Activated T-cell treated with anti-CD3 and anti-CD28 coated beads for 4 hours (primary cell): ENCODE measurements at places on chromosomes 11 and 22.

DNA sequence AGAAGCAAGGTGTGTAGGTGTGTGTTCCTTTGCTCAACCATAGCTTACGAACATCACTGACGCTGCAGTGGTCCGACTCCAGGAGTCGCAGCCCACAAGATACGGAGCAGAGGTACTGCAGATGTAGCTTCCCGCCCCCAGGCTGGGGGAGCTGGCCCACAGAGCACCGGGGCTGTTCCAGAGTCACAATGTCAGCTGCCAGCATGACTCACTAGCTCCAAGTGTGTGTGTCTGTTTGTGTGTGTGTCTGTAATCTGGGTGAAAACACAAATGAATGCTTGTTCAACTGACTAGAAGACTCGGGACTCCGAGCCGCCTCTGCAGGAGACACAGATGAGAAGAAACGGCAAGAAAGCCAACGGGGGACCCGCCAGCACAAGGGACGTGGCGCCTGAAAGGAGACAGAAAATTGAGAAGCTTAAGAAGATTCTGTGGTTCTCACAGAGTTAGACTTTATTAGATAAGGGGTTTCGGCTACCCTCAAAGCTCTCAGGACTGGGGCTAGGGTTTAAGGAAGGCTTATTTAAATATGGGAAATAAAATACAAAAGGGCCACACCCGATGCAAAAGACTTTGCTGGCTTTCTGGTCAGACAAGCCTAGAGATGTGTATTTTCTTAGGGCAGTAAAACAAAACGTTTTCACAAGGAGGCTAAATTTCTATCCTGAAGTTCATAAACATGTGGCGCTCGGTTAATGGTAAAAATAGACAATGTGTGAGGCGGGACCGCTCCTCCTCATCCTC is 10.7 kb downstream of the VSIG10L2 start:
- DNase-seq: no peak

DNA sequence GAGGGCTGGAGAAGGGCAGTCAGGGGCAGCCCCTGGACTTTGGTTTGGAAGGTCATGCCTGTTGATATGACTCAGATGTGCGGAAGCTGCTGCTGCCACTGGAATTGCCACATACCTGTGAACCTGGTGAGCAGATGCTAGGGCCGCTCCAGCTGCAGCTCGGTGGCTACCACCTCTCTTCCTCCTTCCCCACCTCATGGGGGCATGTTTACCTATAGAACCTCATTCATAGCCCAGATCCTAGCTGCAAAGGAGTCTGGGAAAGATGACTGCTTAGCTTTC is 17.5 kb upstream of the TSPAN18 start:
- no peak for DNase-seq

- DNase-seq: no peak
Measured at GRCh38 chr11:35721651-35722282, 59.2 kb downstream of the TRIM44 start.

GRCh38 chr11:65719871-65720210 is 757 bp downstream of the RNASEH2C start:
- DNase-seq: no peak

- DNase-seq: no peak
Measured at GRCh38 chr22:29078036-29078868, 5.4 kb downstream of the KREMEN1 start.

DNA sequence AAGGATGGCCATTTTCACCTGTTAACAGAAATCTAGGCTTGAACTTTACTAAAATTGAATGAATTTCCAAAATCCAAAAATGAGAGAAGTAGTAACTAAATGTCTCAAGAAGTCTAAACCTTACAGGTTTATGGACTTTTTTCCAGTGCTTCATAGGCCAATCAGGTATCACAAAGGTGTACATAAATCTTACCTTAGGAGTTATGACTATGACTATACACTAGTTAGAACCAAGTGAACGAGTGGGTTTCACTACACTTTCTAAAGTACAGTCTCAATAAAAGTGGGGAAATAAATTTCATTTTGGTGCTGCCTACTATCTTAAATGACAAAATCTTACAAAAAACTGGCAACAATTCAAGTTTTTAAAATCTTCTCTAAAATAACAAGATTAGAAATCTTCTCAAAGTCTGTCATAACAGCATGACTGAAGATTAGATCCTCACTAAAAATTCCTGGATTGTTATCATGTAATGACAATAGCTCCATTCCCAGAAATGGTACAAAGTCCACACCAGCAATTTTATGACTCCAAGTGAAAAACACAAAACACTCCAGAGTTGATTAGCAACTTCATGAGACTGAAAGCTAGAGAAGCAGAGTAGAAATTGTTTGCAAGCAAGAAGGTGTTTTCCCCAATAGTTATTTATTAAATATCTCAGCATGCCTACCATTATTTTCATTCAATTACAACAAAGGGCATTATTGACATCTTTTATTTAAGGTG is 20.9 kb downstream of the SOX6 start:
- DNase-seq: no peak

DNA sequence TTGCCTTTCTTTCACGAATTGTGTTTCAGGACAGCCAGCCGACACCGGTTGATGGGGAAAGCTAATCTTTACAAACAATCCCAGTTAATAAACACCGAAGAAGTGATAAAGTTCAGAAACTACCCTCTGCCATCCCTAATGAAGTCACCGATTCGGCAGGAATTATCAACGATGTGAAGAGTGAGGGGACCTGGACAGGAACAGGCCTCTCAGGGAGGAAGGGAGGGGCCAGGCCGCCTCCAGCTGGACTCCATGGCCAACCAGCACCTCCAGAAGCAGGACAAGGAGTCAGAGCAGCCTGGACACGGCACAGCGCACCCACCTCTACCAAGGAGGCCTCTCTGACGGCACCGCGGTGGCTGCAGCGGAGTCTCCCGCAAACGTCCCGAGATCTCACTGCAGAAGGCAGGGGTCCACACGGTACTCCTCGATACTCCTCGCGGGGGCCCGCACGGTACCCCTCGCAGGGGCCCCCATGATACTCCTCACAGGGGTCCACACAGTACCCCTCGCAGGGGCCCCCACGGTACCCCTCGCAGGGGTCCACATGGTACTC is 3.9 kb downstream of the TOLLIP start:
- DNase-seq: no peak

DNA sequence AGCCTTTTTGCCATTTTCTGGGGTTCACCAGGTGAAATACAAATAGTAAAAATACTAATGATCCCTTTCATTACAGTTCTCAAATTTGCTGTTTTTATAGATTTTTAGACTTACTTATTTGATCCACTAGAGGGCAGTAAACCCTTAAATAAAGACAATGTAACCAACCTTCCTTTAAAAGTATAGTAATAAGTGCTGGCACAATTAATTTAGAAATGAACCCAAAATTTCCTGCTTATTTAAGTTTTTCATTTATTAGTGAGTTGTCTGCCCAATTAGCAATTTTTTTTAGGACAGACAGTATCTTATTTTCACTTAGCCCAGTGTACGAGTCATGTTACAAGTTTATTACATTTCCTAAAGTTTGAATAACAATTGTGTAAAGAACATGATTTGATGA is 4.7 kb downstream of the DDIAS start:
- DNase-seq: no peak

DNA sequence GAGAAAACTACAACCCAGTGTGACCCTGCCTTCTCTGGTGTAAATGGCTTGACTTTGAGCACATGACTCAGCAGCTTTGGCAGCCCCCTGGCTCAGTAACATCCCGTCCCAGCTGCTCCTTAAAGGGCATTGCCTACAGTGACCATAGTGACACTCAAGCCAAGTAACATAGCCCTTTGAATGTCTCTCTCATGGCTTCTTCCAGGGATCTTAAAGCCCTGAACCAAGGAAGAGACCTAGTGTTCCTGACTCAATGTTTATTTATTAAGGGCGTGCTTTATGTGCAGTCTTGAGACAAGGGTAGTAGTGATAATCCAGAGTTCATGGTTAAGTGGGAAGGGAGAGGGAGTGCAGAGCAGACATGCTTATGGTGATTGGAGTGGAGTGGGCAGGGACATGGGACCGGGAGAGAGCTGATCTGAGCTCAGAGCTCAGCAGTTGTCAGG is 125.7 kb downstream of the PARVA start:
- DNase-seq: no peak

- DNase-seq: peak; percentile 78
Measured at GRCh38 chr22:41800348-41801146, at the start of gene CCDC134. CCDC134 (plus strand) TSS chr22:41800679; CDS start chr22:41808891, 8,212 bp downstream.

GRCh38 chr11:17526931-17527627 is 17.1 kb downstream of the USH1C start:
- no peak for DNase-seq

DNA sequence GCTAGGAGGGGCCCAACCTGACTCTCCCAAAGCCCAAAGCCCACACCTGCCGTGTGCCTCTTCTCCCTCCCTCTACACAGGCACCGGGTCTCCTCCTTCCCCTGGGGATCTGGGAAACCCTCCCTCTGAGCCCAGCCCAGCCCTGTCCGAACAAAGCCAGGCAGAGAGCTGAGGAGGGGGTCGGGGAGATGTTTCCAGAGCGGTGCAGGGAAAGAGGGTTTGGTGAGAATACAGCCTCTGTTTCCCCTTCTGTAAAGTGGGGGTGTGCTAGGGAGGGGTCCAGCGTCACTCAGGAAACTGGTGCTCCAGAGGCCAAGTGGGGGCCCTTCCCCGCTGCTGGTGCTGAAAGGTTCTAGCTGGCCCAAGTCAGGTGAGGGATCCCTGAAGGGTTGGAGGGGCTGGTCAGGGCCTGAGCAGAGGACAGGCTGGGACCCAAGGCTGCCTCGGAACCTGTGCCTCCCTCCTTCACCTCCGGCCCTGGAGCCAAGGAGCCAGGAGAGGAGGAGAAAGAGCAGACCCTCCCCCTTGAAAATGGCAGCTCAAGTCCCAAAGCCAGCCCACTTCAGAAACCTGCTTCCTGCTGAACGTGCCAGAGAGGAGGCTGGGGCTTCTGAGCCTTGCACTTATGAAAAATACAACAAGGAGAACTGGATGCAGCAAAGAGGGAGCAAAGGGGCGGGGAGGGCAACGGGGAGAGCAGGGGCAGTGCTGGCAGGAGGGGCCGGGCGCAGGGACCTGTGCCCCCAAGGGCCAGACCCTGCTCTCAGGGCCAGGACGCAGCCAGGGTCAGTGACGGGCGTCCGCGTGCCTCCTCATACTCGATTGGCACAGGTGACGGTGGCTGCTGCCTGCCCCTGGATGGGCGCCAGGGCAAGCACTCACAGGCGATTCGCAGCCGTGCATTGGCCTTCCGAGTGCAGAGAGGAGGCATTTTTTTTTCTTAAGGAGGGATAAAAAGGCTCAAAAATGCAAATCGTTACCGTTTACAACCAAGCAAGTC is 43.2 kb downstream of the MACROD1 start:
- DNase-seq: no peak

DNA sequence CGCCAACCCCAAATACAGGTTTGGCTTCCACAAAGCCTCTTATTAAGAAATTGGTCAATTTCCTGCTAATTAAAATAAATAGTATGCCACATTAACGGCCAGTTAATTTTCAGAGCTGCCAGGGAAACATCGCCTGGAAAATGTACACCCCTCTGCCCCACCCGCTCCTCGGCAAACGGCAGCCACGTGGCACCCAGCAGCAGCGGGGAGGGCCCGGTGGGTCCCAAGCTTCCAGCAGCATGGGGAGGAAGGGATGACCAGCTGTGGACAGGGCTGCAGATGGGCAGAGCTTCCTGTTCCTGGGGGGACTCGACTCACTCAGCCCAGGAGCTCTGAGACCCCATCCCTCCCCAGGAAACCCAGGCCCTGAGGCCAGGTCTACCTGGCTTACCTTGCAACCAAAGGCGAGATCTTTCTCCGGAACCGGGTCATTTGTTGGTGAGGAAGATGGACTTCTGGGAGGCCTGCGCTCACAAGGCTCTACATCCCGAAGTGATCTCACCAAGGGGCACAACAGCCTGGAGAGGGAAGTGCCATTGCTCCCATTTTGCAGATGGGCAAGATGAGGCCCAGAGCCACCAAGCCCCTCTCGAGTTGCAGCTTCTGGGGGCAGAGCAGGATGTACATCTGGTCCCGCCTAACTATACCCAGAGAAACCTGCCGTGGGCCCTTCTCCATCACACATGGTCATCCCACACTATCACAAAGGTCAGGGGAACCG is 68.3 kb downstream of the IGLL1 start:
- DNase-seq: no peak

DNA sequence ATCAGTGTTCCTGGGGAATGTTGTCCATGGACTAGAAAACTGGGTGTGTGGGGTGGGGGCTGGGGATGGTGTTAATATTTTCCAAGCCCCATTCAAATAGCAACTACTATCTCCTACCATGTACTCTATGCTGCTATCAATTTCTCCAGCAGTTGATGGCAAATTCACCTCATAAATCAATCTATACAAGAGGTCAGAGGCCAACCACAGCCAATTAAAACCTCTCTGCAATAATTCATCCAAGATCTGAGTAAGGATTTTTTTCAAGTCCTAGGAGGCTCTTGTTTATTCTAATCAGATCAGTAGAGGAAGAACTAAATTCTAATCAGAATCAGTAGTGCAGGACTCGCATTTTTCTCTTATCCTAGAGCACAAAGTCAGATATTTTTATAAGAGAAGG is 73.4 kb upstream of the WT1 start:
- no peak for DNase-seq

DNA sequence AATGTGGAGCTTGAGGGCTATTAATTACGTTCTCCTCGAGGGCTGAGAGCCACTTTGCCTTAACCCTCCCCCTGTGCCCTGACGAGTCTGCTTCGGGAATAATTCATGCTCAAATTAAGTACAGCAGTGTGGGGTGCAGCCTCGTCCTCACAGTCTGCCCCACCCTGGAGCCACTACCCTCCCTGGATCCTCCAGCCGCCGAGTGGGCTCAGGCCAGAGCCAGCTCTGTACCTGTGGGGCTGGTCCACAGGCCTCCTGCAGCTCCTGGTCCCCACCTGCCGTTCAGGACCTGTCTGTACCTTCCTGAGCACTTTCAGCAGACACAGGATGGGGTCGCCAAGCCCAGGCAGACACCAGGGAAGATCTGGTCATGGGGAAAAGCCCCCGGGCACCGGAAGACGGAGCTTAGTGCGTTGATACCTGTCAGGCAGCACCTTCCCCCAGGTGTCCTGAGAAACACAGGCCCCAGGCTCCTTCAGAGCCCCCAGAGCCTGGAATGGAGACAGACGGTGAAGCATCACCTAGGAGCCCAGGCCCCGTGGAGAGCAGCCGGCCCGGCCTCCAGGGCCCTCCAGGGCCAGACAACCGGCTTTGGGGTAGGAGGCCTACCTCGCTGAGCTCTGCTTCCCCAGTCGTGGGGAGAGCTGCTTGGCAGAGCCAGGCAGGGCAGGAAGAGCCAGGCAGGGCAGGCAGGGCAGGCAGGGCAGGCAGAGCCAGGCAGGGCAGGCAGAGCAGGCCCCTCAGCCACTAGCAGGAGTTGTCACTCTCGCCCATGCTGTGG is 9.7 kb downstream of the TSPAN32 start:
- no peak for DNase-seq

GRCh38 chr11:59756845-59757244 is 1.7 kb downstream of the STX3 start:
- DNase-seq: no peak

DNA sequence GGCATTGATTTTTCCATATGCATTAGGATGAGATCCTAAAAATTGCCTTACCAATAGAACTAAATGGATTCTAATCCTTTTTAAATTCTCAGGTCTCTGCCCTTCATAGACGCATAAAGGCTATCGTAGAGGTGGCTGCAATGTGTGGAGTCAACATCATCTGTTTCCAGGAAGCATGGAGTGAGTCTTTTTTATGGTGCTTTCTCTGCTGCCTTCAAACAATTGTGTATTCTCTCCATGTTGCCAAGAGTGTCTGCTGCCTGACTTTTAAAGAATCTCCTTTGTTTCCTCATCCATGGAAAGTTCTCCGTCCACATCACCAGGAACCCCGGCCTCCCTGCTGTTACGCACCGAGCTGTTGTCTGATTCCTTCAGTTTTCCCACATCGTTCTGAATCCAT is 6.9 kb downstream of the UPB1 start:
- DNase-seq: no peak
